ENCODE measurements at places on chromosomes 3 and 15. TPM values are rescaled to one million over a fixed set of nuclear protein-coding genes. Genes with fewer than 3 reads are reported as not detected.

DNA sequence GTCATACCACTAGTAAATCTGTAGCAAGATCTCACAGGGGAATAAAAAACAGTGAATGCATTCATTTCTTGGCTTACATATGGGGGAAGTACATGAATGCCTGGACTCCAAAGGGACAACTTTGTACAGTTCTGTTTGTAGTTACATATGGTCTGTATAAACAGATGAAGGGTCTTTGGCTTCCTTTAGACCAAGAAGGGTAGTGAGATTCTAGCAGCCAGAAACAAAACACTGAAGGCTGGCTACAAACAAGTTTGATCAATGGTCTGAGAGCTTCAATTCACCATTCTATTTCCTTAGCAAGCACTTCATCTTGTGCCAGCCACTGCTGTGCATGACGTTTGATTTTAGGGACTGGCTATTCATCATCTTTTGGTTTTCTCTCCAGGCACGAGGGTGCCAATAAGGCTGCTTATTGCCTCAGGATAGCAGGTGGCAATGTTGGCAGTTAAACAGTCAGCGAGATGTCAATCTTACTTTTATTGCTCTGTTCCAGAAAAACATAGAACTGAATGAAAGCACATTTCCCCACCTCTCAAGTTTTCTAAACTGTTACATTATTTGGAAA, 313.7 kb upstream of the COL8A1 start:
- peak; percentile 28 for DNase-seq

GRCh38 chr3:197599089-197599765, 43.5 kb upstream of the BDH1 start:
- peak; percentile 85 for DNase-seq

C3orf85 gene
- total RNA-seq, result not detected

NAALADL2 gene
- total RNA-seq, result 8.5 TPM

ESYT3 gene
- 38.3 TPM for total RNA-seq

ADGRG7 gene
- not detected for total RNA-seq

Measured in lung (tissue), 17 donors.